ENCODE measurements at places on chromosomes 16 and 17.
A peak's percentile ranks its signal among the peaks of the same experiment; 100 is the strongest.

DNA sequence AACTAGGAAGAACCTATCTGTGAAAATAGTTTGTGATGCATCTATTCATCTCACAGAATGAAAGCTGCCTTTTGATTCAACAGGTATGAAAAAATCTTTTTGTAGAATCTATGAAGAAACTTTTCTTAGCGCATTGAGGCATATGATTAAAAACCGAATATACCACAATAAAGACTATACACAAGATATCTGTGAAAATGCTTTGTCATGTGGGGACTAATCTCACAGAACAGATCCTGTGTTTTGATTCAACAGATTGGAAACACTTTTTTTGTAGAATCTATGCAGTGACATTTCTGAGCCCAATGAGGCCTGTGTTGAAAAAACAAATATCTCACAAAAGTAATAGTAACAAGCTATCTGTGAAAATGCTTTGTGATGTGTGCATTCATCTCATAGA, 2247.5 kb downstream of the TP53TG3F start:
- no peak for DNase-seq

- DNase-seq = no peak
These were observed 44.9 kb downstream of the DNAH17 start for GRCh38 chr17:78532311-78532710.

DNA sequence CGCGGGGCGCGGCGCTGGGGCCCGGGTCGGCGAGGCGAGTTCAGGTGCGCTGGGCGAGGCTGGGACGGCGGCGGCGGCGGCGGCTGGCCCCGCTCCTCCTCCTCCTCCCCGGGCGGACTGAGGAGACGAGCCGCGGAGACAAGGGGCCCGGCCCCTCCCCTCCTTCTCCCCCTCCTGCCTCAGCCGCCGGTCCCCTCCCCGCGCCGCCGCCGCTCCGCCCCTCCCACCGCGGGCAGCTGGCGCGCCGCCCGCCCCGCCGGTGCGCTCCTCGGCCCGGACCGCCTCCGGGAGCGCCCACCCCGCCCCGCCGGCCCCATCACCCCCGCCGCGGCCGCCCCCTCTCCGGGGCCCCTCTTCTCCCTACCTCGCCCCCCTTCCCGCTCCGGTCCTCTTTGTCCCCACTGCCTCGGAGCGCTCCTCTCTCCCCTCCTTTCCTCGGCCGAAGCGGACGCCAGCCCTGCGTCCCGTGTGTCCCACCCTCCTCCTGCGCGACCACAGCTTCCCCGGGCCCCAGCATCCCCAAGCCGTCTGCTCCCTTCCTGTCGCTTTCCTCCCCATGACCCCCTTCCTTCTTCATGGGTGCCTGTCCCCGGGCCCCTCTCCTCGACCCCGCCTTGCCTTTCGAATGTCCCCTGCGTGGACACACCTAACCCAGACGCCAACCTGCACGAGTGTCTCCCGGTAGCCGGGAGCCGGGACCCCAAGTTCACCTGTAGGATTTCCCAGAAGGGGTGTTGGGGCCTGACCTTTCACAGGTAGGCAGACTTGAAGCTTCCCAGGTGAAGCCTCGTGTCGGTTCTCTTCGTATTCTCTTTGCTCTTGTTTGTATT, at the start of gene TOX3:
Gene TOX3, minus strand, starts transcription at position 140 of the 830 bp plus-strand sequence. CDS start 420 bp downstream, outside the sequence.
- no peak for DNase-seq

DNA sequence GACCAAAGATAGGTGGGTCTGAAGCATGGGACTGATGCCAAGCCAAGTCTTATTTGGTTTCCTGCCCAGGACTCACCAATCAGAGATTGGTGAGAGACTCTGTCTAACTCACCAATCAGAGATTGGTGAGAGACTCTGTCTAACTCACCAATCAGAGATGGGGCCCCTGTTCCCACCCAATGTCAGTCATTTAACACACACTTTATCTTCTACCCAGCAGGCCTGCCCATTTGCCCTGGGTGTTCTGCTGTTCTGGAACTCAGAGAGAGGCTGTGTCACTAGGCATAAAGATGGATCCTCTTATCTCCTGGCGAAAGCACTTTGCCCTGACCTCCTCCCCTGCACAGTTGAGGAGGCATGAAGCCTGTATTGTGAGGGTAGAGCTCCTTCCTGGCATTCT, 5.4 kb upstream of the RHOT1 start:
- peak; percentile 11 for DNase-seq

DNA sequence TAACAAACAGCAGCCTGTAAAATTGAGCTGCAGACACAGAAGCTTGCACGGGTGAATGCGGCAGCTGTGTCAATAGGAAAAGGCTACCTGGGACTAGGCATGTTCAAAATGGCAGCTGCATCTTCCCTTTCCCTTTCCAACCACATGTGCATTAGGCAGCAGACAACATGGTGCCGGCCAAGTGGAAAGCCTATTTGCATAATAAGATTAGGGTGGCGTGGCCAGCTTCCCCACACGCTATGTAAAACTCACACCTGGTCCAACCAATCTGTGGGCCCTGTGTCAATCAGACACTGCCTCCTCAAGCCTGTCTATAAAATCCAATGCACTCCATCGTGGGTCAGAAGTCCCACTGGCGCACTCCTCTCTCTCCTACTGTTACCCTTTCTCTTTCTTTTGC, 61.0 kb upstream of the RBBP6 start:
- no peak for DNase-seq

- DNase-seq = no peak
These were observed 18.4 kb downstream of the SMIM36 start for GRCh38 chr17:55492781-55493341.

DNA sequence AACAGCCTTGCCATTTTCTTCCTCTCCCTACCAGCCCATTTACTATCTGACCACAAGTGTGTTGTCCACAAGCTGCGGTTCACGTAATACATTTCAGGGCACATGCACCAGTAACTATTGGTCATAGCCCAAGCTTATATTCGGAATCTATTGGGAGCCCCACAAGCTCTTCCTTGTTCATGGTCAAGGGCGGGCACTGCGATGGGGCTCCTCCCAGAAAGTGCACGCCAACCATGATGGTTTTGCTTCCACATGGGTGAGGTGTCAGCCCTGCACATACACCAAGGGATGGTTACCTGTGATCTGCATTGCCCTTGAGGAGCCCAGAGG, 12.1 kb downstream of the THRA start:
- no peak for DNase-seq

DNA sequence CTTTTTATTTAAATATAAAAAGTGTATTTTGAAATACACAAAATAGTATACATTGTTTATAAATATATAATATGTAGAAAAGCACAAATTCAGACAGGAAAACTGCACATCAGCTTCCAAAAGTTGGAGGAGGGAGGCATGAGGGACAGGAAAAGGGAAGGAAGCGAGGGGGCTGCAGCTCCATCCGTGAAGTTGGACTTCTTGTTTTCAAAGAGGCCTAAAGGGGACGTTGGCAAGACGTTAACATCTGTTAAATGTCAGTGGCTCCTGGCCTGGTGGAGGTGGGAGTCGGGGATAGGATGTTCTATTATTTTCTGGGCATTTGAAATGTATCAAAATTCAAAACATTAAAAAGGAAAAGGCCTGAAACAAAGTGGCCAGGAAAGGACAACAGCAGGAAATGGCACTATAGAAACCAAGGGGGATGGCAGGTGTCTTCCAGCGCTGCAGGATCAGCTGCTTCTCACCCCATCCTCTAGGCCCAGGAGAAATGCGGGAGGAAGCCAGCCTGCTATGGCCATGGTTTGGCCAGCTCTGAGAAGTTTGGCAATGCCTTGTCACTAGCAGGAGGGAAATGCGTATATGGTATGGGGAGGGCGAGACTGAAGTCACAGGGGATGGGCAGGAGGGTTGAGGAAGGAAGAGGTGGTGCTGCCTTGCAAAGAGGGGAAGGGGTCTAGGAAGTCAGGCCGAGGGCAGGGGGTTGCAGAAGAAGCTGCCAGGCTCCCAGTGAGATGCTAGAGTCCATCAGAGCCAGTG, 6.4 kb downstream of the CMTM2 start:
- DNase-seq = no peak

- no peak for DNase-seq
These were observed 17.4 kb downstream of the SYT17 start for GRCh38 chr16:19185510-19185851.

DNA sequence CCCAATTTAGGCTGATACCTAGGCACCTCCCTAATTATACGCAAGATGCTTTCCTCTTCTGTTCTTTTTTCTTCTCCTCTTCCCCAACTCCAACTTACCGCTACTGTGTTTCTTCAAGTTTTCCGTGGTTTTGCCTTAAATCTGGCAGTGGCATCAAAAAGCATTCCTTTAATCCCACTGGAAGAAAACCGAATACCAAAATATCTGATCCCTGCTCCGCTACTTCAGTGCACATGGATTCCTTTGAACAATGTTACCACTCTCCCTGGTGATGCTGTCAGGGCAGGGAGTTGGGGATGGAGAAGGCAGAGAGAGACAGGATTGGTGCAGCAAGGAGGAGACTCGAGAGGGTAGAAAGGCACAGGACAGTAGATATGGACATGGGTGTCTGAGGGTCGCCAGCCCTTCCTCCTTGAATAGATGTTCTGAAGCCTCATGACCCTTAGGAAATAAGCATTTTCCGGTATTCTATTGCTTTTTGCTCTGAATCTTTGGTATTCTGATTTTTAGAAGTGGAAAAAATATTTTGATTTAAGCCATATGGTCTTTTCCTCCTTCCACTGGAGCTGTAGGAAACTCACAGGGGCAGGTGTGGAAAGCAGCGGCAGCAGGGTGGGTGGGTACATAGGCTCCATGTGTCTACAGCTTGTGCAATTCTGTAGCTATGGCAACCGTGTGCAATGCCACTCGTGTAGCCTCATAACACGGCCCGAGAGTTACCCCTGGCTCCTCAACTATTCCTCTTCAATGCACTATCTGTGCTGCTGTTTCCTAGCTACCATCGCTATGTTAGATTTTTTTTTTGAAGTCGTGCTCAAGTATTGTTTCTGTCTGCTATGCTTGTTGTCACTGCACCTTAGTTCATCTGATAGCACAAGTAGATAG, 32.3 kb upstream of the TANC2 start:
- no peak for DNase-seq

DNA sequence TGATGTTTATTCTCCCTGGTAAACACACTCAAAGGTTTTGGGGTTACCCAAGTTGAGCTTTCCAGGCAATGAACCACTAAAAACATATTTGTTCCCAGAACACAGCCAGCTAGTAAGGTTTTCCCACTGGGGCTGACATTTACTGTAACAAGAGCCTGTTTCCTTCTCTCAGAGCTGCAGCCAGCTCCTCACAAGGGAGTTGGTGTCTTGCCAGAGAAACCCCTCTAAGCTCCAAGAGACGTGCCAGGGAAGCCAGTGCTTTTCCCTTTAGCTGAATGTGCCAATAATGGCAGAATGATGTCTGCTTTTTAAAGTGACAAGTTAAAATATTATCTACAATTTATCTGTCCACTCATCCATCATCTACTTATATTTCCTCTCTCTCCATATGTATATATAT, 170.8 kb upstream of the RBFOX1 start:
- DNase-seq = no peak

DNA sequence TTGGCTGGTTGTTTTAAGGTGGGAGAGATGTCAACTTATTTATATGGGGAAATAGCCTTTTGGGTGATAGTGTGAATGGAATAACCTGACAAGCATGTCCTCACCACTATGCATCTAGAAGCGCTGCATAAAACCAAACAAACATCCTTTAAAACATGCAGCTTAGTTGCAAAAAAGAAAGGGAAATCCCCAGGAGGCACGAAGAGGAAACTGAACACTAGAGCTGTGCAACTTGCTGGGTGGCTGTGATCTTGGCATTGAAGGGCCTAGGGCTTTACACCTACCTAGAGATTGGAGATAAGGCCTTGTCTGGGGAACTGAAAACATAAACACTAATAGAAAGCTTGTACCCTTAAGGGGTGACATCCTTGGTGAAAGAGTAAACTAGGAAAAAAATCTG, 7.3 kb downstream of the C16orf54 start:
- peak; percentile 76 for DNase-seq

DNA sequence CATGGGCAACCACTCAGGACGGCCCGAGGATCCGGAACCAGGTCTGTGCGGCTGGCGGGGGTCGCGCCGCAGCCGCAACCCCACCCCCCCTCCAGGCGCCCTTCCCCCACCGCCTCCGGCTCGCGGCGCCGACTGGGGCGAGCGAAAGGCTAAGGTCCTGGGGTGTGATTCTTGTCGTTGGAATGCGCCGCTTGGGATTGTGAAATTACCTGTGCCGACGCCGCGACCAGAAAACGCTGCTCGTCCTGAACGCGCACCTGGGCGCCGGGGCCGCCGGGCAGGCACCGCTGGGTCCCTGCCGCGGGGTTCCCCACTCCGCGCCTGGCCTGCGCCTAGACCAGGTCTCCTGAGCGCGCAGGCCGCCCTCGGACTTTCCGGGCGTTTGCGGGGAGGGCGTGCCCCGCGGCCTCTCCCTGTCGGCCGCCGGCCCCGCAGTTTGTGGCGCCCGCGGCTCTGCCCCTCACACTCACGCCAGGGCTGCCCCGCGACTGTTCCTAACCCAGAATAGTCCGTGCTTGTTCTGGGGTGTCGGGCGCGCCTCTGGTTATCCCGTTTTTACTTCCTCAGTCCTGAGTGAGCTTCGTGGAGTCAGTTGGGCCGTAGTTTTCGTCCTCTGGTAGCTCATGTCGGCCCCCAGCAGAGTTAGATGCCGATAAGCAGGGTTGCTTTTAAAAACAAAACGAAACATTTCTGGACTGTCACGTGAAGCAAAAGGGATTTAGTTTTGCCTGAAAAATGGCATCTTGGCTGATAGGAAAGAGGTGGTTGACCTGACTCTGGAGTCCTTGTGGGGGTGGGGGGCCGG, 147.2 kb downstream of the SPECC1 start:
- no peak for DNase-seq

DNA sequence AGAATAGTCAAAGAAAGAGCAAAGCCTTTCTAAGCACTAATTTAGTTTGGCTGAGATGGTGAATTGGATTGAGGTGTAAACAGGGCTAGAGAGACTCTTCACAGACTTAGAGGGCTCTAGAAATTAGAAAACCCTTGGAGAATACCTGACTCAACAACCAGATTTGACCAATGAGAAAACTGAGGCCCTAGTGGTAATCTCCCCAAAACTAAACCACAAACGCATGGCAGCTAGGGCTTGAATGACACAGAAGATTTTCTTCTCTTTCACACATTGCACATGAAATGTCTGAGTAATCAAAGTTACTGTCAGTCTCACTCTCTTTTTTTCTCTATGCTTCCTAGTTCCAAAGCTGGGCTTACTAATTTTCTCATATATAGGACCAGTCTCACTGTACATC, 314.5 kb upstream of the KCNJ16 start:
- DNase-seq = no peak

- no peak for DNase-seq
These were observed 79.8 kb downstream of the ENGASE start for GRCh38 chr17:79154446-79154845.
